Stimulated activated naive CD8-positive, alpha-beta T cell treated with anti-CD3 and anti-CD28 coated beads, Interleukin-15, Interleukin-2, amounts not matched to agents 100 U/mL and 50 U/mL, for 24 hours (primary cell): ENCODE measurements at places on chromosomes 11 and 22.
A peak's percentile ranks its signal among the peaks of the same experiment; 100 is the strongest.

- no peak for DNase-seq
These were observed 2.5 kb downstream of the MPPED2 start for GRCh38 chr11:30583476-30584280.

DNA sequence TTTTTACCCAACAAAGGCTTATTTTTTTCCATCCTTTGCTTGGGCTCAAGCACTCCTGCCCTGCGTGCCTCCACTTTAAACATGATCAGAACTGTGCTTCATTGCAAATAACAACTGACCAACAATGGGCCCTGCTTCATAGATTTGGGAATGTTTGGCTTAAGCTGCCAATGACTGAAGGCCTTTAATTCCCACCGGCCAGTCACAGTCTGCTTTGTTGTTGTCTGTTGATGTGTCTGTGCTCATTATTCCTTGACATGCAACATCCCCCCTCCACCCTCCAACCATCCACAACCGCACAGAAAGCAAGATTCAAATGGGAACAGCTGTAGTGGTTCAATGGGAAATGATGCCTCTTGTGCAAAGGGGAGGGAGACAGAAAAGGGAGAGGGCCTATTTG lies 23.0 kb downstream of the PAX6 start:
- DNase-seq = no peak

- DNase-seq = no peak
These were observed 1.5 kb downstream of the MAPK11 start for GRCh38 chr22:50268655-50269113.

- no peak for DNase-seq
These were observed 342.7 kb upstream of the SYN3 start for GRCh38 chr22:33400891-33401290.

DNA sequence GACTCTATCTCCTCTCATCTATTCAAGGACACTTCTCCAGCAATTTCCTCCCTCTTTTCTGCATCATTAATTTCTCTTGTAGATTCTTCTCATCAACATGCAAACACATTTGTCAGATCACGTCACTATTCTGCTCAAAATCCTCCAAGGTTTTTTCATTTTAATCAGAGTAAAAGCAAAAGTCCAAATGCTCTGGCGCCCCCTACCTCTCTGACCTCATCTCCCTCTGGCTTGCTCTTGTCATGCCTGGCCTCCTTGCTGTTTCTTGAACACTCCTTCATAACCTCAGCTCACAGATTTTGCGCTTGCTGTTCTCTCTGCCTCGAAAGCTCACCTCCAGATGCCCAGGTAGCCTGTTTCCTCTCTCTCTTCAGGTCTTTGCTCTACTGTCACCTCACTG lies 22.4 kb downstream of the RTCB start:
- peak; percentile 20 for DNase-seq

GRCh38 chr11:76672431-76673175 lies 2.1 kb upstream of the LRRC32 start:
- DNase-seq = peak; percentile 81

GRCh38 chr22:26553056-26553752 lies 36.7 kb downstream of the TPST2 start:
- no peak for DNase-seq

DNA sequence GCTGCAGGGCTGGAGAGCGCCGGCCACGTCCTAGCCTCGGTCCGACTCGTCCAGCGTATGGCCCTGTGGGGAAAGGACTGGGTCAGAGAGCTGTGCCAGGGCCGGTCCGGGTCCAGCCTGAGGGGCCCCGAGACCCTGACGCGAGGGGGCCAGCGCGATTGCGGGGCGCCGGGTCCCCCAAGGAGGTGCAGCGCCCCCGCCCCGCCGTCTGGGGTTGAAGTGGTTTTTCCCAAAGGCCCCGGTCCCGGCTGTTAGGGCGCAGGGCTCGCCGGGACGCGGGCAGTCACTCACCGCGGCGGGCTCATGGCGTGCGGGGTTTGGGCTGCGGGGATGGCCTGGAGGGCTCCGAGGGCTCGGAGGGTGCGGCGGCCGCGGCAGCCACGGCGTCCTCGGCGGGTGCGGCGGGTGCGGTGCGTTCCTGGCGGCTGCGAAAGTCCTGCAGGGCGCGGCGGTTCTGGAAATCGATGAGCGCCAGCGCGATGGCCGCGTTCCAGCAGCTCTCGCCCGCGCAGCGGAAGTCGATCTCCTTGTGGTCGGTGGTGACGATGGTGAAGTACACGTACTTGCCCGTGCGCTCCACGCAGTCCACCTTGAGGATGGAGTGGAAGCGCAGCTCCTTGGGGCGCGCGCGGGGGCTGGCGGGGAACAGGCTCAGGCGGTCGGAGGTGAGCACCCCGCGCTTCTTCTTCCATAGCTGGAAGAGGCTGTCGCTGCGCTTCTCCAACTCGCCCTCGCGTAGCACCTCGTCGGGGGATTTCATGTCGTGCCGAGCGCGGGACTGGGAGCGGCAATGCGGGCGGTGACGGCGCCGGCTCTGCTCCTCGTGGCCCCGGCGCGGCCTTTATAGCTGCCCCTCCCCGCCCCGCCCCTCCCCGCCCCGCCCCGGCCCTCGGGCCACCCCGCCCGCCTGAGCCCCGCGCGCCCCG lies at the start of gene PHLDA2:
PHLDA2 (minus strand) TSS at position 816 of the 926 bp plus-strand sequence; CDS start at position 760, 56 bp downstream.
- DNase-seq = peak; percentile 71

GRCh38 chr11:824292-824880 lies 3.3 kb upstream of the CRACR2B start:
- no peak for DNase-seq

DNA sequence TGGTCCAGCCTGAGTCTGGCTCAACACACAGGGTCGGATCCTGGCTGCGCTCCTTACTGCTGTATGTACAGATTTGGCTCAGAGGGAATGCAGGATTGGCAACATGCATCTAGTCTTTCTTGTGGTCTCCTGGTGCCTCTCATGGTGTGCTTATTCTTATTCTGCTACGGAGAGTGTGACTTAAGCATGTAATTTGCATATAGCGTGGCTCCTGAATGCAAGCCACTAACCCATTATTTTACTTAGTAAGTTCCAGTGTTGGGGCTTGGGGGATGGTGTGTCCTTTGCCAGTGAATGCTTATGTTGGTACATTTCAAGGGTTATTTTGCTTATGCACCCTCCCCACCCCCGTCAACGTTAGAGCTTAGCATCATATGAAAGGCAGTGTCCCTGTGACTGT lies 51.2 kb downstream of the PTPRJ start:
- DNase-seq = no peak

DNA sequence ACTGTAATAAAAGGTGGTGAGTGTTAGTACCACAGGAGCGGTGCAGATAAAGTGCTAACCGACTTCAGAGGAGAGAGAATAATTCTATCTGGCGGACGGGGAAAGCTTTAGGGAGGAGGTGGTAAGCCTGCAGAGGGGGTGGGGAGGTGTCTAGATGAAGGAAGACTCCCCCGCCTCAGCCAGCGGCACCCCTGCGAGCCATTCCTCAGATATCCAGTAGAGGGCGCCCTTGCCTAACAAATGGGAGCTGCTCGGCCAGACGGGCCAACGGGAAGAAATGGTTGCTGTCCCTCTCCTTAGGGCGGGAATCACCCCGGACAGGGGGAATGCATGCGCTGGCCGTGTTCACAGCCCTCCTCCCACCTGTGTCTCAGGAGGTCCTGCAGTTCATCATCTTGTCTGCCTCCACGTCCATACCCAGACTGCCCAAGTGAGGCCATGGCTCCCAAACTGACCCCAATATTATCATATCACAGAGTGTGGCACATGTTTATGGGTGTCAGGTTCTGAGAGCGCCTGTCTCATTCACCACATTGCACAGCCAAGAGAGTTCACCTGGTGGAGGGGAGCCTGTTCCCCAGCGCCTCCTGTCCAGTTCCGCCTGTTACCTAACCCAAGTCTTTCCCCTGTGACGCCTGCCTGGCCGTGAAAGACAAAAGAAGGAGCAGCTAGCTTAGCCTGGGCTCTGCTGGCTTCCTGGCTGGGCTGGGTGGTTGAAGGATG lies 85.5 kb downstream of the ST3GAL4 start:
- peak; percentile 80 for DNase-seq

GRCh38 chr11:10809373-10810160 lies 841 bp upstream of the EIF4G2 start:
- peak; percentile 57 for DNase-seq

- no peak for DNase-seq
These were observed 256.9 kb upstream of the POU2AF2 start for GRCh38 chr11:110988671-110989070.

DNA sequence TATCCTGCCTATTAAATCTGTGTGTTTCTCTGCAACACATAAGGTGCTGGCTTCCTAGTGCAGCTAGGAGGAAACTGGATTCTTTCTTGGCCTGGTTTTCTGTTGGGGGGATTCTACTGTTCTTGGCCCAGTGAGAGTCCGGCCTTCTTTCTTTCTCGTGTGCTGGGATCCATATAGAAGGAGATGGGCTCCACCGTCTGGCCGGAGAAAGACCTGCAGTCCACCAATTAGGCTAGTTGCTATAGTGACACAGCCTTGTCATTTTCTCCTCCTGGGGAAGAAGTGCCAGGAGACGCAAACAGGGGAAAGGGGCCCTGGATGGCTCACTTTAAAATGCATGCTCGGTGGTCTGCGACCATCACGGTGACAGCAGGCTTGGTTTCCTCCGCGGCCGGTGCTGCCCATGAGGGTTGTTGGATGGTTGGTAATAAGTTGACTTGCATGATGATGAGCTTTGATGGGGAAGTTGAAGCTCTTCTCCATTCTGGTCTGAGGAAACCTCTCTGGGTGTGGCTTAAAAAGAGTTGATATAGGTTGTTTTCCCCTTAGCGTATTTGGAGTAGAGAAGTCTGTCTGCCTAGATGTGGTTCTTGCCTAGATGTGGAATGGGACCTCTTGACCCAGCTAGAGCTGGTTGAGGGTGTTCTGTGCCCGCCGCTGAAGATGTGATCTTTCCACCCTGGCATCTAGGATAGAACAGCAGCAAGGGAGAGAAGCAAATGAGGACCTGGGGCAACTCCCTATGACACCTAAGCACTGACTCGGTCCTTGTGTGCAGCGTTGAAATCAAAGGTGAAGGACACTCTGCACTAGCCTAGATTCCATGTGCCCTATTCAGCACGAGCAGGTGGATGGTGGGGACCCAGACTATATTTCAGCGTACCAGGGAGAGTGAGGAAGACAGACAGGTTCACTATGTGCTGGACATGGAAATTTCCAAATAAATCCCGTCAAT lies 1335.0 kb downstream of the BRD1 start:
- peak; percentile 33 for DNase-seq

- peak; percentile 68 for DNase-seq
These were observed 1.8 kb downstream of the CD82 start for GRCh38 chr11:44566952-44567875.

GRCh38 chr11:74282914-74283371 lies 28.5 kb downstream of the P4HA3 start:
- DNase-seq = no peak

GRCh38 chr11:76209375-76209972 lies 3.2 kb upstream of the WNT11 start:
- peak; percentile 43 for DNase-seq

DNA sequence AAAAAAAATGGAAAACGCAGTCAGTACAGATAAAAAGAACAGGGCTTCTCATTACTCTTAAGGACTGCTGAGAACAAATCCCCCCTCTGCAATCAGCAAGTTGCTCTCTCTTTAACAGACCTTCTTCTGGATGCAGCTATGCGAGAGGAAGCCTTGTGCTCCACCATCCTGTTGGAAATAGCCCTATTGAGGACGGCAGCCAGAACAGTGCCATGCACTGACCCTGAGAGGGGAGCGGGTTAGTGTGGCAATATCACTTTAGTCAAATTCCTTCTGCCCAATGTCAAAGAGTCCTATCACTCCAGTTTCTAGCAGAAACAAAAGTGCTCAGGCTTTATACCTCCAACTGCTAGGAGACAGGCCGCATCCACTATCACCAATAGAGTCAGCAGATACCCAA lies 6.9 kb downstream of the RBM4B start:
- no peak for DNase-seq

GRCh38 chr11:8719211-8719649 lies 36.6 kb downstream of the RPL27A start:
- DNase-seq = no peak

- no peak for DNase-seq
These were observed 9.6 kb downstream of the DENND6B start for GRCh38 chr22:50317178-50317577.

DNA sequence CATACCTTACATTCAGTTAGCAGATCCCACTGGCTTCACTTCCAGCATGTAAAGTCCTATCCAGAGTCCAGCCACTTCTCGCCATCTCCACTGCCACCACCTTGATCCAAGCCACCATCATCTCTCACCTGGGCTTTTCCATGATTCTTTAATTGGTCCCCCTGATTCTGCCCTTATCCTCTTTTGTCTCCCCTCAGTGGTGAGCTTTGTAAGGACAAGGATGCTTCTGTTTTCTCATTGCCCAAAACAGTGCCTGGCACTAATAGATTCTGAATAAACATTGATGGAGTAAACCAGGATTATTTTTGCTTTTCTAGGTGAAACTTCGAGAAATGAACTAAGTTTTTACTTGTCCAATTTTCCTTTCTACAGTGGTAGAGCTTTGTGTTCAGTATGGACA lies 4.4 kb downstream of the POLA2 start:
- DNase-seq = no peak

- no peak for DNase-seq
These were observed 77.2 kb downstream of the PRR5L start for GRCh38 chr11:36373016-36374010.

- DNase-seq = no peak
These were observed 3.4 kb upstream of the MRPL16 start for GRCh38 chr11:59814021-59814420.

DNA sequence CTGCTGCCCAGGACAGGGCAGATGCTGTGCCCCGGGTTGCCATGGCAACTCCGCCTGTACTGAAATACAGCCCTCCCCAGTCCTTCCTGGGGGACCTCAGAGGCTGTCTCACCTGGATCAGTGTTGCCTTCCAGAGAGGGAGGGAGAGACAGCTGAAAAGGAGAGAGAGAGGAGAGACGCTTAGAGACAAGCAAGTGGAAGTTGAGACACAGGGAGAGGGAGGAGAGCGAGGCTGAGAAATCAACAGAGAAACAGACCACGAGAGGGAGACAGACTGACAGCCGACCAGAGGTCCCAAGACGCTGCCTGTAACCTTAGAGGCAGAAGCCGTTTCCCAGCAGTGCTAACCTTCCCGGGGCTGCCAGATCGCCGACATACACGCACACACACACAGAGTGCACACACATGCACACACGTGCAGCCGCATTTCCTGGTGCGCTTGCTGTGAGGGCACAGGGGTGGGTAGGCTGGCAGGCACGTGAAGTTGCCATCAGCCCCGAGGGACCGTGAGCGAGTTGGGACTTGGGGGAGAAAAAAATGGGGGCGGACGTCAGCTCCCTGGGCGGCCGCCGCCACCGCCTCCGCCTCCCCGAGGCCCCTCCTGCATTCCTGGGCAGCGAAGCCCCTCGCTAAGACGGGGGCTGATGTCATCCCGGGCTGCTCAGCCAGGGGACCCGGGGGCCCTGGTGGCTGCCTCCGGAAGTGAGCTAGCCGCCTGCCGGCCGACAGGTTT lies 88.6 kb upstream of the CRYBB3 start:
- DNase-seq = peak; percentile 53

GRCh38 chr11:72446929-72447769 lies 12.8 kb upstream of the CLPB start:
- DNase-seq = no peak

- no peak for DNase-seq
These were observed 29.6 kb upstream of the L3MBTL2 start for GRCh38 chr22:41175546-41175945.
